GM20000 (cell line): ENCODE measurements at places on chromosomes 2 and 18.

DNA sequence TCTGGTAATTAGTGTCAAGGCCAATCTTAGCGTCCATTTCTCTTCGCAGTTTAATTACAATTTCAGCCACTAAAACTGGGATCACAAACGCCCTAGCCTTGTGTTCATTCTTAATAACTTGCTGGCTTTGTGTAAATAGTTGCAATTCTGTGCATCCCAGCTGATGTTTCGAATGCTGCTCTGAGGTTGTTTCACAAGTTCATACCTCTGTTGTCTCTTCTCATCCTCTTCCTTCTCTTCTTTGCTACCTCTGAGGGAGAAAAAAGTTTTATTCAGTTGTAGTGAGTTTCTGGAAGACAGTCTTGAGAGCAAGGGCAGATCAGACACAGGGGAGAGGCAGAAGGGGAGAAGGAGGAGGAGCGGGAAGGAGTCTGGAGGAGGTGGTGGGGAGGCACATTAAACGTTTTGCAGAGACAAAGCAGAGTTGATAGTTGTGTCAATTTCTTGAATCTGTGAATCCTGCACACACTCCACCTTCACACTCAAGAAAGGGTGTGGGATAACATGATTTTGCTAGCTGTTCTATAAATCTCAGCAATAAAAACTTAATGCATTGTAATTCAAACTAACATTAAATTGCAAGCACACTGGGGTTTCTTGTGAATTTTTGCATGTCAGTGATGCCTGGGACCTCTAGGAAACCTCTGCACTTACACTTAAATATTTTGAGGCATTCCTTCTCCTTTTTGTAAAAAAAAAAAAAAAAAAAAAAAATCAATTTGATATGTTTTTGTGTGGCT lies 6.8 kb downstream of the MEIS1 start:
- no peak for DNase-seq

DNA sequence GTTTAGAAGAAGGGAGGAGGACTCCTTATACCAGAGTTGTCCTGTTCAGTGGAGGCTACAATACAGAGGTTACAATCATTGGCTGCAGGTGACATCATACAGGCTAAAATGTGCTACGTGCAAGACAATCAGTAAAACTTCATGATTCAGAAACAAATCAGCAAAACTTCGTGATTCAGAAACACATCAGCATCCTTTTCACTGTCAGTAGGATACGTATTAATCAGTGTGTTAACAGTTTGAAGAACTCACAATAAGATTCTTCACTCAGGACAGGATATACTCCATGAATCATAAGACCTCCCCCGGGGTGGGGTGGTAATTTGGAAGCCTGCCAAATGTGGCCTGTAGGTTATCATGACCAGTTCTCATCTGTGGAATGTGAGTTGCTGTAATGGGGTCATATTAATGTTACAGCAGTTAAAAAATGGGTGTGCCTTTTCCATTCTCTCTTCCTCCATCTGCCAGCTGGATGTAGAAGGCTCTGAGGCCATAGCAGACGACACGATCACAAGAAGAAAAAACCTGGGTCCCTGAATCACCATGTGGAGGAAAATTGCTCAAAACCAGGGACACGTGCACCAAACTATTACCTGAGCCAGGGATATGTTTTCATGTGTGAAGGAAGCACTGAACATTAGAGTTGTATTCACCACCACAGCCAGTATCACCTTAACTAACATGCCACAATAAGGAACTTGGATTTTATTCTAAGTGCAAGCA lies 134.8 kb upstream of the CREB1 start:
- no peak for DNase-seq

- no peak for DNase-seq
Observed at GRCh38 chr2:18987592-18988073, 370.8 kb downstream of the OSR1 start.

DNA sequence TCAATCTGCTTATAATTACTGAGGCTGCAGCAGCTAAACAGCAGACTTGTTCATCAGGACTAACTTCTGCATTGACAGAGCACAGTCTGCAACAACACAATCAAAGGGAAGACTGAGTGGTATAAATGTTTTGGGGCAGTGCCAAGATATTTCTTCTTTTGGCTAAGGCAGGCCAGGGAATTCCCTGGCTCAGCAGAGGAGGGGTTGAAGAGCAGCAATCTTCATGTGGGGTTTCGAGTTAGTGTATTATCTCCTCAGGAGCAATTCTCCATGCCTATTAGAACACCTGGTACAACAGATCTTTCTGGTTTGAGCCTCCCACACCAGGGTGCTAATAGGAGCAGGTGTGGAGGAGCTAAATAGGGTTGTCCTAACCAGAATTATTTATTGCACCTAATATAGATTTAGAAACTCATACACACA lies 103.0 kb upstream of the STK17B start:
- DNase-seq, result peak; percentile 16

- DNase-seq, result peak; percentile 38
Observed at GRCh38 chr18:58263055-58263957, 219.3 kb downstream of the NEDD4L start.

DNA sequence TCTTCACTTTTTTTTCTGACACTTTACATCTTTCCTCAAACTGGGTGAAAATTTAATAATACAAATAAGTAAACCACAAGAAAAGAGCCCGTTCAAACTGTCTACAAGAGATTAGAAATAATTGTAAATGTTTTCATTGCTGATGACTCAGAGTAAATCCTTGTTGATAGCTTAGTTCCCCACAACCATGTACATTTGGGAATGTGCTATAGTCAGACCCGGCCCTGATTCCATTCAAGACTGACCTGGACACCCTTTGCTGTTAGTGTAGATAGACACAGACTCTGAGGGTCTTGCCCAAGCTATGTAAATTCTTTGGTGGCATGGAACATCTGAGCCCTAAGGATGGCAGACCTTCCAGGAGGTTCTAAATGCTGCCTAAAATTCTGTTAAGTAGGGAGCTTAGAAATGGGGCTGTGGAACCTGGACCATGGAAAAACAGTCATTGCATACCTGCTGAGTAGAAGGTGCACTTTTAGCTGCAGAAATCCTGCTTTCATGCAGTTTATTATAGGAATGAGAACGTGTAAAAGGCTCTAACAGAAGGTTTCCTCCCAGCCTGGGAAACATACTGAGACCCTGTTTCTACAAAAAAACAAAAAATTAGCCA lies 3.7 kb downstream of the MALT1 start:
- no peak for DNase-seq

DNA sequence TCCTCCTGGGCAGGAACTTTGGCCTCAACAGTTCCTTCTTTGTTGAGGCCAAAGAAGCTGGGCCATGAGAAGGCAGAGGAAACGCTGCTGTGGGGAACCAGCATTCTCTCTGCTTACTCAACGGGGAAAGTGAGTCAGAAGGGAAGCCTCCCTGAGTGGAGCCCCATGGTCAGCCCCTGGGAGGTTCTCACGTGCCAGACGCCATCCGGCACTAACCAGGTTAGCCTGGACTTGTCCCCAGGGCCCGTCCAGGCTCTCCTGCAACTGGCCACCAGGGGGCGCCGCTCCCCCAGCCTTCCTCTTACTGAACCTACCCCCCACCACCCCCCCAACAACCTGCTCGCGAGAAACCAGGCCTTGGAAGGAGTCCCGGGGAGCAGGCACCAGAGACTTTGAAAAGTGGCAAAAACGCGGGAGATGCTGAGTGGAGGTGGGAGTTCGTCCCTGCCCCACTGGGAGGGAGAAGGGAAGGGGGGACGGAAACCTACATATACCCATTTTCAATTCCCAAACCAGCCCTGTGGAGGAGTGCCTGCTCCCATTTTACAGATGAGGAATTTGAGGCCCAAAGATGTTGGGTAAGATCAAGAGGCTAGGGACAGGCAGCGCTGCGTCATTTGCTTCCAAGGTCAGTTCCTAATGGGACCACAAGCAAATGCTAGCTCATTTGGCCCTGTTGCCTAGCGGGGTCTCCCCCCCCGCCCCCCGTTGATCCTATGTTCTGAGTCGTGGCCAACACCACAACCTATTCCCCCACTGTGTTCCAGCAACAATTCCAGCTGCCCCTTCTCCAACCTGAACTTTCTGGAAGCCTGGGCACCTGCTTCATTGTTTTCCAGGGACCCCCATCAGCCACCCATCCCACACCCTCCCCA lies 20.0 kb downstream of the TEX44 start:
- DNase-seq, result peak; percentile 92

GRCh38 chr2:126358122-126358521 lies 297.8 kb upstream of the GYPC start:
- no peak for DNase-seq

DNA sequence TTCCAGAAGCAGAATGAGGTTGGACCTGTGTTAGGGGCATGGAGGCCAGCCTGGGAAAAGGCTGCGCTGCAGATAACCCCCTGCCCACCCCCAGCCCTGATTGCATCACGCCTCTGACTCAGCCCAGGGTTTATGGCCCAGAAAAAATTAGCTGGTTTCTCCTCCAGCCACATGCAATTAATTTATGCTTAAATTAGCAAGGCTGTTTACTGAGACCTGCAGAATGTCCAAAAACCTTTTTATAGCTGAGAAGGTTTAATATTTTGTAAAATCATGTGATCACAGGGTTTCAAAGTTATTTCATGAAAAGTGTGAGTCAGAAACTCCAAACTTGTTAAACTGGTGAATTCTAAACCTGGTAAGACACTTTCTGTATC lies 123.1 kb upstream of the HDAC4 start:
- no peak for DNase-seq

DNA sequence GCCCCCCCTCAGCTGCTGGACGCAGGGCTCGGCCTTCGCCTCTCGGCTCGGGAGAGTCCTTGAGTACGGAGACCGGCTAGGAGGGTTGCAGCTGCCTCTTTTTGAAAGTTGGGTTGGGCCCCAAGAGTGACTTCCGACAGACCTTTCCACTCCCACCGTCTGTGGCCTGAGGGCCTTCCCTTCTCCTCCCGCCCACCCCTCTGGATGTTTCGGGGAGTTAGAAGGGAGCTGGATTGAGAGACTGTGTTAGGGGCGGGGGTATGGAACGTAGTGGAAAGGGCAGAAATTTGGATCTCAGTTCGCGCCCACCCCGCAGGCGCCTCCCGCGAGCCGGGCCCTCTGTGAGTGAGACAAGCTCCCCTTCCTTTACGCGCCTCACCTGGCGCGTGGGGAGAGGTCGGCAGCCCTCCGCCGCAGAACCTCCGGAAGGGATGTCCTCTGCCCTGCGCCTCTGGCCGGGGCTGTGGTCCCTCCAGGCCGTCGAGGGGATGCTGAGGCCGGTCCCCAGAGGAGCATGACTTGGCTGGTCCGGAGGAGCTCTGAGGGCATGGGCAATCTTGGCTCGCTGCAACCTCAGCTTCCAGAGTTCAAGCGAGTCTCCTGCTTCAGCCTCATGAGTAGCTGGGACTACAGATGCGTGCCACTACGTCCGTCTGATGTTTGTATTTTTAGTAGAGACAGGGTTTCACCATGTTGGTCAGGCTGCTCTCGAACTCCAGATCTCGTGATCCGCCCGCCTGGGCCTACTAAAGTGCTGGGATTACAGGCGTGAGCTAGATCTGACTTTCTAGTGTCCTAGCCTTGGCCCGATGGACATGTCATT lies 15.9 kb downstream of the C2orf74 start:
- peak; percentile 43 for DNase-seq

GRCh38 chr2:205751569-205752031 lies 69.3 kb downstream of the NRP2 start:
- DNase-seq, result no peak

GRCh38 chr2:226564667-226565066 lies 235.0 kb downstream of the IRS1 start:
- no peak for DNase-seq

- peak; percentile 25 for DNase-seq
Observed at GRCh38 chr2:50491541-50492476, 540.1 kb downstream of the NRXN1 start.

- DNase-seq, result no peak
Observed at GRCh38 chr2:1598800-1599199, 145.5 kb downstream of the PXDN start.

GRCh38 chr18:78517973-78518372 lies 461.6 kb upstream of the SALL3 start:
- no peak for DNase-seq

DNA sequence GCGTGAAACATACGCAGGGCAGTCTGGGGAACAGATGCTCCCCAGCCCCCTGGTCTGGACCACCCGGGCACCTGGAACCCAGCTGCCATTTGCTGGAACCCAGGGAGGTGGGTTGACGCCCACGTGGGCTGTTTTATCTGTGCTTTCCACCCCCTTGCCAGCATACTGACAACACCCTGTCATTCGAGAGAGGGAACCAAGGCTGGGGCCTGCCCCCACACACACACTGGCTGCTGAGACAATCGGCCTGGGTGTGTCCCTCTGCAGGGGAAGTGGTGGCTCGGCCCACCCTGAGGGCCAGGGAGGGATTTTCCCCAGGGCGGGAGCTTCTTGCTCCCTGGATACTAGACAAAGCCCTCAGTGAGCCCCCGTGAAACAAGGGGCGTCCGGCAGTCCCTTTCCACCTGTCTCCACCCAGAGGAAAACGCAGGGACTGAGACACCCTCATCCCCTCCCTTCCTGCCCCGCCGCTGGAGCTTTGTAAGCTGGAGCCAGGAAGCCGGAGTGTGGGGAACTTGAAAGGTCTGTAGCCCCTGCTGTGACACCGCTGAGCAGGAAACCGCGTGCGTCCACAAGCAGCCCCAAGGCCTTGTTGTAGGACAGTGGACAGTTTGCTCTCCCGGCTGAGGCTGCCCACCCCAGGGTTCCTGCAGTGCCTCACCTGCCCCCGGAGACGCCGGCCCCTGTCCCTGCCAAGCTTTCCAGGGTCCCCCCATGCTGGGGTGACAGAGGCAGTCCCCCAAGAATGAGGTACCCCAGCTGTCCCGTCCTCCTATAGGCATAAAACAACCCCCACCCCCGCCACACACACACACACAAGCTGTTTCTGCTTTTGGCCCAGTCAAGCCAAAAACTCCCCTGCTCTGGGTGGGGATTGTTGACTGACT lies 14.1 kb upstream of the KLF11 start:
- peak; percentile 84 for DNase-seq

GRCh38 chr2:196957442-196957841 lies 30.9 kb upstream of the PGAP1 start:
- no peak for DNase-seq

GRCh38 chr2:126913329-126913728 lies 14.6 kb downstream of the TEX51 start:
- DNase-seq, result no peak

DNA sequence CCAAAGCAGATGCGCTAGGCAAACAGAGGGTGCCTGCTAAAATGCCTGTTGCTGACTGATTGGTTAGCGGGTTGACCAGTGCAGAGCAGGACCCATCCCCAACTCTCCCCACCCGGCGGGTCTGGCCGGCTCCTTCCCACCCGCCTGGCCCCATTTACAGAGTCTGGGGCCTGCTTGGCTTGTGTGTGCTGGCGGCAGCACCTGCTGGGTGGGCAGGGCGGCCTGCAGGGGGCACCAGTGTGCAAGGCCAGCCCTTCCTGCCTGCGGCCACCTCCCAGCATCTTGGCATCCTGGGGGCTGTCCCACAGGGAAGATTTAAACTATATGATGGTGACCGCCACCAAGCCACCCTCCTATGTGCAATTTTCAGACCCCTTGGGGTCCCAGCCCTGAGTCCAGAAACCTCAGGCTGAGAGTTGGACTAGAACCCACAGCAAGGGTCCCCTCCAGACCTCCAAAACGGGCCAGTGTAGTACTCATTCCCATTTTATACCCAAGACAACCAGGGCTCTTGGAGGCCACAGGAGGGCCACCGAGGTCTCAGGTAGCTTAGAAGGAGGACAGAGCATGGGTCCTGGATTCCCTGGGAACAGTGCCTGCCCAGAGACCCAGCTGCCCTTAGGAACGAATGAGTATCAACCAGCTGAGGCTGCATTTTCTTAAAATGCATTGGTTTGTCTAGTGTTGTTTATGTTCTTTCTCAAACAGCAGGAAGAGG lies 173.6 kb downstream of the SMAD7 start:
- DNase-seq, result peak; percentile 88
